Peyer's patch (tissue), 4 donors: ENCODE measurements at places on chromosomes 11 and 22.

DNA sequence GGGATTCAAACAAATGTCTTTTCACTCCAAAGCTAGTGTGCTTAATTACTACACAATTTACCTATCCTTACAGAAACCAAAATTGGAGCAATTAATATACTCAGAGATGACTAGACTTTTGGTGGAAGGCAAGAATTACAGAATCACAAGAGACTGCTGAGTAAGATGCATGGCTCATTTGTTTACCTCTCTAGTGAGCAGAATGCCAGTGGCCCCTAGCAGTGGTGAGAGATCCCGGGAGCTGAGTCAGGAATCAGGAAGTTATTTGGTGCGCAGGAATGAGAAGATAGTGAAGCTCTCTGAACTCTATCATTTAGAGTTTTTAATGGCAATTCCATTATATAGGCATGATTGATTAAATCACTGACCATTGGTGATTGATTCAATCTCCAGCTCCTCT lies 188.9 kb upstream of the SESN3 start:
- H3K36me3 ChIP-seq = no peaks in the 10 kb centered on the region
- no peaks in the 10 kb centered on the region for H3K4me1 ChIP-seq
- no peak overlapping the region for H3K27ac ChIP-seq
- no peaks in the 10 kb centered on the region for H3K27me3 ChIP-seq
- no peak overlapping the region for H3K4me3 ChIP-seq

DNA sequence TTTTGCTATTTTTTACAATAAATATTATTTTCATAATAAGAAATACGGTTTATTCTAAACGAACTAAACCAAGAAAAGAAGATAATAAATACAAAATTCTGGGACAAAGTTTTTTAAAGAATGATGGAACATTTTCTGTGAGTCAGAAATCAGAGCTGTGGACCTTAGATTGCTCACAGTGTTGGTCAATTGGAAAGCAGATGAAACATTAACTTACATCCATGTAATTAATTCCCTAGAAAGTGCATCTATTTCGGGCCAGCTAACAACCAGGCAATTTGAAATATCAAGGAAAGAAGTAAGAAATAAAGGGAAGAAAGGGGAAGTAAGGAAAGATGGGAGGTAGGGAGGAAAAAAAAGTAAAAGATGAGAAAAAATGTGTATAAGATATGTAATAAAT lies 1569.8 kb upstream of the TENM4 start:
- H3K27me3 ChIP-seq = no peaks in the 10 kb centered on the region
- no peaks in the 10 kb centered on the region for H3K4me1 ChIP-seq
- no peak for DNase-seq
- H3K36me3 ChIP-seq = no peaks in the 10 kb centered on the region
- H3K4me3 ChIP-seq = no peak overlapping the region

- no peaks in the 10 kb centered on the region for H3K36me3 ChIP-seq
- no peaks in the 10 kb centered on the region for H3K27me3 ChIP-seq
- H3K4me3 ChIP-seq = no peak overlapping the region
- no peak for DNase-seq
- no peaks in the 10 kb centered on the region for H3K4me1 ChIP-seq
Measured at GRCh38 chr11:13294771-13295579, 17.4 kb downstream of the BMAL1 start.

DNA sequence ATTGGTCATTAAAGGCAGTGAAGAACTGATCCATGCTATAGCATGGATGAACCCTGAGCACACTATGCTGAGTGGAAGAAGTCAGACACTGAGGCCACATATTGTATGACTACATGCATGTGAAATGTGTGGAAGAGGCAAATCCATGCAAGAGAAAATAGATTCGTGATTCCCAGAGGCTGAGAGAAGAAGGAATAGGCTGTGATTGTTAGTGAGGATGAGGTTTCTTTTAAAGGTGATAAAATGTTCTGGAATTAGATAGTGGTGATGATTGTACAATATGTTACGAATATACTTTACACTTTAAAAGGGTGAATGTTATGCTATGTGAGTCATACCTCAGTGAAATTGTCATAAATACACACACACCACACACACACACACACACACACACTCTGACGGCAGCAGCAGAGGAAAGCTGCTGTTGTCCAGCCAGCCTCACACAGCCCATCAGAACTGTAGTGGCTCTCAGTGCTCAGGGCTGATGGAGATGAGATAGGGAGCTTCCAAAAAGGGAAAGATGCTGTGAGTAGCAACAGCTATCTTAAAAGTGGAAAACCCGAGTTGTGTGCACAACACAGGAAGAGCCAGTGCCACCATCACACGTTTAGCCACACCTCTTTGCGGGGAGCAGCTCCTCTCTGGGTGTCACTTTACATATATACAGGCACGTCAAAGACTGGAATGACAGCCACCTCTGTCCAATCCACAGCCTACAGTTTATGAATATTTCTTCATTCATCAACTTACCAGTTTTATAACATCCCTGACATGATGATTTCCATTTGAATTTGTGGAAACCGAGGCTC lies 153.0 kb downstream of the SPATA19 start:
- H3K36me3 ChIP-seq = no peaks in the 10 kb centered on the region

GRCh38 chr11:20881328-20882079 lies 212.1 kb downstream of the NELL1 start:
- H3K27me3 ChIP-seq = no peaks in the 10 kb centered on the region
- no peaks in the 10 kb centered on the region for H3K36me3 ChIP-seq
- DNase-seq = no peak
- H3K27ac ChIP-seq = no peak overlapping the region
- H3K4me1 ChIP-seq = no peaks in the 10 kb centered on the region
- no peak overlapping the region for H3K4me3 ChIP-seq

DNA sequence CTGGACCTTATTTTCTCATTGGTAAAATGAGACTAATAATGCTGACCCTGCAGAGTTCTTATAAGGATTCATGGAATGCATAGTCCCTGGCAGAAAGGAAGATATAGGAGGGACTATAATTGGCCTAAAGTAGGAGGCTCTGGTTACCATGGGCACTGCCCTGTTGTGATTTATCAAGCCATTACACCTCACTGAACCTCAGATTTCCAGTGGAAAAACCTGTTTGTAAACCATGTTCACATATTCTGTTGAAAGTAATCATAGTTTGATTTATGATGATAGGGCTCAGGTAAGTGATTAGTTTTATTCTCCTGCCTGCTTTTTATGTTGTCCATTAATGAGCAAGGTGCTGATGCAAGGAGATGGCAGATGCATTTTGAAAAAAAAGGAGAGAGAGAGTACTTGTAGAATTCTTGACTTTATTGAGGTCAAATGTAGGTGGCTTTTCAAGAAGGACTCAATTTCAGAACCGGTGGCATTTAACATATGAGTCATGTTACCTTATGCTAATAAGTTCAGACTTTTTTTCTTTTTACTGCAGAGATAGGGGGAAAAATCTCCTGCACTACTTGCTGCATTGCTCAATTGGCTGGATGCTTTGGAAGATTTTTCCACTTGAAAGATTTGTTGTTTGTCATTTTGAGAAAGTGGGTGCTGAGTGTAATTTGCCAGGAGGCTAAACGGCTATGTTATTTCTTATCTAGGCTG lies 14.6 kb downstream of the NF2 start:
- no peak overlapping the region for H3K4me3 ChIP-seq
- H3K36me3 ChIP-seq = no peaks in the 10 kb centered on the region
- H3K27ac ChIP-seq = no peak overlapping the region
- no peaks in the 10 kb centered on the region for H3K4me1 ChIP-seq

- no peaks in the 10 kb centered on the region for H3K4me1 ChIP-seq
- no peak for DNase-seq
- no peaks in the 10 kb centered on the region for H3K36me3 ChIP-seq
- no peak overlapping the region for H3K4me3 ChIP-seq
- no peak overlapping the region for H3K27ac ChIP-seq
Measured at GRCh38 chr11:131810541-131810940, 440.1 kb downstream of the NTM start.

DNA sequence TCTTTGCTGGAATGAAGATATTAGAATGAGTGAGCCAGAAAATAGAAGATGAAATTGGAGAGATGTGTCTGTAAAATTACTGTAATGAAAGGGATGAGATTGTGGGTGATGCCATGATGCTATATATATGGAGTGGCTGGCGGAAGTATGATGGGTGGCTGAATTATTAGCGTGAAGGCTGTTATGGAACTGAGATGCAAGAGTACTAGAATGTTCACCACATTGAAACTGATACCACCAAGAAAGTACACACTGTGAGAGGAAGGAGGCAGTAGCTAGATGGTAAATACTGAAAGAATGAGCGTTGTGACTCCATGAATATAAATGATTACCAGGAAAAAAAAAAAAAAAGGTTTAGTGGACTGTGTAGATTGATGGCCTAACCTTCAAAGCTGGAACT lies 411.9 kb downstream of the CNTN5 start:
- H3K4me3 ChIP-seq = no peak overlapping the region
- H3K4me1 ChIP-seq = no peaks in the 10 kb centered on the region
- DNase-seq = no peak
- no peaks in the 10 kb centered on the region for H3K36me3 ChIP-seq
- no peak overlapping the region for H3K27ac ChIP-seq
- H3K27me3 ChIP-seq = no peaks in the 10 kb centered on the region
